ENCODE measurements at places on chromosomes 7 and 10.
A peak's percentile ranks its signal among the peaks of the same experiment; 100 is the strongest.

- DNase-seq: no peak
Measured at GRCh38 chr7:158401295-158401694, 186.3 kb downstream of the PTPRN2 start.

DNA sequence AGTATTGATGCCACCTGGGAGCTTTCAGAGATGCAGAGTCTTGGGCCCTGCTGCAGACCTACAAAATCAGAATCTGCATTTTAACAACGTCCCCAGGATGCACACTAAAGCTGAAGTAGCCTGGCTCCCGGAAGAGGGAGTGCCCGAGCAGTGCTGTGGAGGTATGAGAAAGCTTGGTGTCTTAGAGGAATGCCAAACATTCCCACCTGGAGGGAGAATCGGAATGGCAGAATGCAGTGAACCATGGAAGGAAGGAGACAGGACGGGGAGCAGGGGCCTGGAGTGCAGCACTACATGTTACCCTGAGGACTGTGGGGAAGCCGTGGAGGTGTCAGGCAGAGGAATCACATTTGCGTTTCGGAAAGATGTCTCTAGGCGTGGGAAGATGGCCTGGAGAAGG, 90.9 kb downstream of the AOAH start:
- no peak for DNase-seq

GRCh38 chr10:100267239-100268104, at the start of gene CWF19L1:
TSS of gene CWF19L1 (minus strand) at chr10:100267638. CDS start at chr10:100267593, 45 bp downstream.
- DNase-seq: peak; percentile 90

GRCh38 chr7:157709531-157710251, 372.9 kb downstream of the DNAJB6 start:
- DNase-seq: no peak

GRCh38 chr10:59606551-59606961, 103.1 kb downstream of the SLC16A9 start:
- DNase-seq: no peak

DNA sequence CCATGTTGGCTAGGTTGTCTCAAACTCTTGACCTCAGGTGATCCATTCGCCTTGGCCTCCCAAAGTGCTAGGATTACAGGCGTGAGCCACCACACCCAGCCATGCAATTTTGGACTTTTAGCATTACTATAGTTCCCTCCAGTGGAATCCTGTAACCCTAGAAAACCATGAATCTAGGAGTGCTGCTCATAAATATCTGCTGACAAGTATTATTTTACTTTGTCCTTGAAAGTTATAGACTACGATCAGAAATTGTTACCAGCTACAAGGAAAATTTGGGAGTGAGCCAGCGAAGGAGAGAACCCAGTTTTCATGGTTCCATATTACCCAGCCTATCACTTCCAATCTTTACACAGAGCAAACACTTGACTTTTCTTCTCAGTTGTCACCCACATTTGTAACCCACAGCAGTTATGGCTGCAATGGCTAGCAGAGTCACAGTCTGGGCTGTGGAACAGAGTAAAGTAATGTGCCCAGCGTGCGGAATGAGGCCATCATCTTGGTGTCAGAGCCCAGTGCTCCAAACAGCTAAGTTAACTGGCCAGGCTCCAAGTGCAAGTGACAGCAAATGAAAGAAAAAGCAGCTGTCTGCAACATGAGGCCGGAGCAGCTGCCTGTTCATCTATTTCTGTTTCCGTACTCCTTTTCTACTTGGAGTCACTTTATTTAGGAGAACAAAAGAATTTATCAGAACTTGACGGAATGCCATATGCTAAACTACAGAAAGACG, 29.9 kb downstream of the ZC3HC1 start:
- DNase-seq: no peak

DNA sequence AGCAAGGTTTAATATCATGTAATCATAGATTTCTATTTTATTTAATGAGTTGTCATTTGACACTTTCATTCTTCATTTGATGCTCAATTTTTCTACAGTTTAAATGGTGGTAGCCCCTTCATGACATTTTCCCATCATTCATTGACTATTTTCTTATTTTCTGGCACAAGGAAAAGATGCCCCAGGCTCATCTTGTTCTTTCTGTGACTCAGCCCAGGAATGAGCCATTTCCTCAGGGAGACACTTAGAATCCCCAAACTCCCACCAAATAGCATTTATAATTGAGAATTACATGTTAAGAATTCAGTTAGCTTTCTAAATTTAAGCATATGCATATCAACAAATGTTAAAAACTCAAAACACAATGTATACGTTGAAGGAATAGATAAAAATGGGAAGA, 222.3 kb downstream of the KIF20B start:
- DNase-seq: no peak

- DNase-seq: no peak
Measured at GRCh38 chr10:88243836-88244730, 339.0 kb downstream of the RNLS start.

- peak; percentile 73 for DNase-seq
Measured at GRCh38 chr7:149624006-149624405, 126.4 kb upstream of the ZNF746 start.

DNA sequence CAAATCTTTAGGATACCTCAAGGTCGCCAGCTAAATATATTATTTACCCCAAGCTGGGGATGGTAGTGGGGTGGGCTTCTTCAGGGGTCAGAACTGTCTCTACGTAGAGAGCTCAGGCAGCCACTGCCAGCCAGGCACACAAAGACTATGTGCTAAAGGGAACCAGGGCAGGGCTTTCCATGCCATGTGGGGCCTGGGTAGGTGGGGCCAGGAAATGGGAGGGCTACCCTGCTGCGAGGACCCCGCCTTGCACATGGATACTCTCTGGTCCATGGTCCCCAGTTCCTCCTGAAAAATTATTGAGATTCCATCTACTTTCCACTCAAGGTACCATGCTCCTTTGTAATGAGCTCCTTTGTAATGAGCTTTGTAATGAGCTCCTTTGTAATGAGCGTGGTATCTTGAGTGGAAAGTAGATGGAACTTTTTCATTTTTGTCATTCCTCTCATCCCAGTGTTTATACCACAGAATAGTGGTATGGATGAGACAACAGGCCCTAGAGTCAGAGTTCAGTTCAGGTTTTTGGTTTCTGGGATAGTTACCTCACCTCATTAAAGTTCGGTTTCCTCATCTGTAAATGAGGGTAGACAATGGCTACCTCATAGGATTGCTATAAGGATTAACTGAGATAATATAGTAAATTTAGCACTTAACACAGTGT, 5.8 kb downstream of the SYNPO2L start:
- DNase-seq: no peak

- DNase-seq: no peak
Measured at GRCh38 chr7:103972779-103973434, 16.6 kb downstream of the RELN start.

GRCh38 chr10:32244421-32245207, 102.3 kb downstream of the EPC1 start:
- no peak for DNase-seq

- no peak for DNase-seq
Measured at GRCh38 chr10:59227136-59227673, 50.8 kb downstream of the PHYHIPL start.

DNA sequence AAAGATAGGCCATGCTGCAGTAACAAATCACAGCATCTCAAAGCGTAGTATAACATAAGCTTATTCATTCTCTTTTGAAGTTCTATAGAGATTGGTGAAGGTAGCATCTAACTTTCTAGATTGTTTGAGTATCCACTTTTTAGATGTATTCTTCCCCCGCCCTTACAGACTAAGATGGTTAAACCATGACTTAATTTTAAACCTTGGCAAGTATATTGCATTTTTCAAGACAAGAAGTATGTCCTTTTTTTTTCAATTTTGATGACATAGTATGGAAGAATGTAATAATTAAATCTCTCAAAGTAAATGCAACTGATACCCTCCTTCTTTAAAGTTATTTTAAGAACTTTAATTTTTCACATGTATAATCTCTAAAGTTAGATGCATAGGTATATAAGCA, 190.0 kb downstream of the KCND2 start:
- no peak for DNase-seq

GRCh38 chr10:86048571-86048970, 318.0 kb downstream of the GRID1 start:
- no peak for DNase-seq

- no peak for DNase-seq
Measured at GRCh38 chr7:51324206-51324898, 7.7 kb upstream of the COBL start.

DNA sequence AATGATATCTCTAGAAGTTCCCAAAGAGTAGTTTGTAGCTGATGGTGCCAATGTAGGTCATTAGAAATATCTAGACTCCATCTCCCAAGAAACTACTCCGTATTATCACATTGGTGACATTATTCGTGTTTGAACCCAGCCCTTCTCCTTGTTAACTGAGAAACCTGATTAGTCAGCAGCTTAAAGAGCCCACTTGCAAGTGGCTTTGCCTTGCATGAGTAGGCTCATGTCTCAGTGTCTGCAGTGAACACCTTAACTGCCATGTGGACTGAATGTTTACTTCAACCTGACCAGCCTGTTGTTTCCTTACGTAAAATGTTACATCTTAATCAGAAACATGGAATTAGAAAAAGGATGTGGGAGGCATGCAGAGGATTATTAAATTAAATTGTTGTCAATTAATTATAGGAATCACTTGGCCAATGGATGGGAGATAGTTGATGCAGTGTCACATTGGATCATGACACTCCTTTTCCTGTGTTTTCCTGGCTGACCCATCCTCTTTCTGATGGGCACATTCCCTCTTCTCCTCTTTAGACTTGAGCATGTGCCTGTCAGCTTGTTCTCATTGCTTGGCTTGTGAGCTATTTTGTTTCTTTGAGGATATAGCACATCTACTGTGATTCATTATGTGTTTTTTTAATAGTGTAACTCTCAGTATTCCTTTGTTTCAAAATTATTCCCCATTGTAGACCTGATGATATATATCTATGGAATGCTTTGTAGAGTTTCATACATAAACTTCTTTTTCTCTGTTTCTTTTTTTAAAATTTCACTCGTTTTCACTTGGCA, 18.0 kb downstream of the STARD3NL start:
- DNase-seq: no peak

- DNase-seq: no peak
Measured at GRCh38 chr7:96495751-96496216, 173.9 kb upstream of the SLC25A13 start.

DNA sequence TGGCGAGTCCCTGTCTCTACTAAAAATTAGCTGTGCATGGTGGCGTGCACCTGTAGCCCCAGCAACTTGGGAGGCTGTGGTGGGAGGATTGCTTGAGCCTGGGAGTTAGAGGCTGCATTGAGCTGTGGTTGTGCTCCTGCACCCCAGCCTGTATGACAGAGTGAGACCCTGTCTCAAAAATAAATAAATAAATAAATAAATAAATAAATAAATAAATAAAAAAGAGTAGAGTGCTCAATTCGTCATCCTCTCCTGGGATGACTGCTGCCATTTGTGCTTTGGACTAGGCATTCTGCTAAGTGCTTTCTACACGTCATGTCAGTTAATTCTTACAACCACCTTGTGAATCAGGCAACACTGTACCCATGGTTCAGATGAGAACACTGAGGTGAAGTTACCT, 130.6 kb downstream of the DOCK1 start:
- DNase-seq: no peak

DNA sequence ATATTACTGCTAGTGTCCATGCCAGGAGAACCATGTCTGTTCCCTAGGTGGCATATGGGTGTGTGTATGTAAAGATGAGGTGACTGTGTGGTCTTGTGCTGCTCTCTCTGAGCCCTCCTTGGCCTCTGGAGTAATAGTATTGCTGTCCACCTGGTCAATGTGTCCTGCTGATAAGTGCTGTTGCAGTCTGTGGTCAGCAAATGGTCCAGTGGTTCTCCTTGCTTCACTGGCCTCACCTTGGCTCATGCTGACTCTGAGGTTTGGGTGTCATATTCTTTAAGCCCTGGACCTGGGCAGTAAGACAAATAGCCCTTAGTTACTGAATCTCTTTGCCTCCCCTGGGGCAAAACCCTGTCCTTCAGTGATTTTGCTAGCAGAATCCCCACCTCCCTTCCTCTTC, 56.8 kb downstream of the TPST1 start:
- no peak for DNase-seq

DNA sequence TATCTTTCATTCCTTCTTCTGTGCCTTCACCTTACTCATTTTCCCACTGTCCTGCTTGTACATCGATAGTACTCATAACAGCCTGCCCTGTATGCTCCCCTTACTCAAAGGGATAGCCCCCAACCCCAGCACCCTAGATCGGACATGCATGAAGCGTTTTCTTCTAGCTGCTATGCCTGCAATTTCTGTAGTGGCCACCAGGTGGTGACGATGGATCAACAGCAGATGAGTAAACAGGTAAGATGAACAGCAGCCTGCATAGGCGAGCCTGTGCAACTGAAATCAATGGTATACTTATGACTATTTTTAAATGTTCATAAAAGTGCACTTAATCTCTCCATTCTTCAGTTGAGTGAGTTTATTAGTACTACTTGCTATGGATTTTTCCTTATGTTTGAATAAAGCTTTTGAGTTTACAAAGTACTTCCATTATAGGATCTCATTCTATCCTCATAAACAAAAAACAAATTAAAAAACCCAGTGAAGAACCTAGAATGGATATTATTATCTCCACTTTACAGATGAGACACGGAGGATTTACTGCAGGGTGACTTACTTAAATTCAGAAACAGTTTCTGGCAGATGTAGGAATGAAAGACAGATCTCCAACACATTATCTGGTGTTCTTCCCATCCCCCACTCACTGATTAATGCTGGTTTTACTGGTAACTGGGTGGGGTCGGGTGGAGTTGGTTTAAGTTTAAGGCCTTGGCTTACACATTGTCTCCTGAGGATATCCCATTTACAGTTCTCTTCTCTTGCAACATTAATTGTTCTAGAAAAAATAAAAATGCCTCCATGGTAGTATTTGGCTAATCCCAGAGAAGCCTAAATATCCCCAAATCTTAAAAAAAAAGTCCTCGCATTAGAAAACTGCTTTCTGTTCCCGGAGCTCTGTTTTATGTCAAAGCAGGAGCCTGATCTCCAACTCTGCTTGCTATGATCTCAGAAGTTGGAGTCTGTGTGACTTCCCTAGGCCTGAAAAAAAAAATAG, 222.1 kb downstream of the GLI3 start:
- peak; percentile 75 for DNase-seq

DNA sequence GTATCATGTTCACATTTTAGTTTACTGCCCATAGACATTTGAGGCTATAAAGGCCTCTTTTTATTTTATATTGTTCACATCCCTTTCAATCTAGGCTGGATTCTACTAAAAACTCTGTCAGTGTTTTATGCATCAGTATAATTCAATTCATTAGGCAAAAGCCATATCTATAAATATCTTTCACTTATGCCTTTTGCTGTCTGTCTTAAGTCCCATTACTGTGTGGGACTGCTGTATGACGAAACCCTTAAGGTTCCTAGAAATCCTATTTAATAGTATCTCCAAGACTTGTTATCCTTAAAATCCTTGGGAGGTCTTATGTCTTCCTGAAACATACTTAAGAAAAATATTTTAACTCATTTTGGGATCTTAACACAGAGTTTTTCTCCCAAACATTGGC, 139.2 kb downstream of the HGF start:
- no peak for DNase-seq

- no peak for DNase-seq
Measured at GRCh38 chr10:124323806-124324205, 94.9 kb downstream of the OAT start.

GRCh38 chr7:140977741-140978140, 37.0 kb downstream of the MRPS33 start:
- DNase-seq: no peak

GRCh38 chr10:44259090-44259874, 125.6 kb downstream of the CXCL12 start:
- no peak for DNase-seq
